ENCODE measurements at places on chromosomes 12 and 14. TPM values are rescaled to one million over a fixed set of nuclear protein-coding genes. Genes with fewer than 3 reads are reported as not detected.
A peak's percentile ranks its signal among the peaks of the same experiment; 100 is the strongest.

- DNase-seq, result peak; percentile 76
Measured at GRCh38 chr12:120939523-120939922, 35.4 kb upstream of the SPPL3 start.

GRCh38 chr14:102027951-102028350 is 58.9 kb downstream of the HSP90AA1 start:
- no peak for DNase-seq

DNA sequence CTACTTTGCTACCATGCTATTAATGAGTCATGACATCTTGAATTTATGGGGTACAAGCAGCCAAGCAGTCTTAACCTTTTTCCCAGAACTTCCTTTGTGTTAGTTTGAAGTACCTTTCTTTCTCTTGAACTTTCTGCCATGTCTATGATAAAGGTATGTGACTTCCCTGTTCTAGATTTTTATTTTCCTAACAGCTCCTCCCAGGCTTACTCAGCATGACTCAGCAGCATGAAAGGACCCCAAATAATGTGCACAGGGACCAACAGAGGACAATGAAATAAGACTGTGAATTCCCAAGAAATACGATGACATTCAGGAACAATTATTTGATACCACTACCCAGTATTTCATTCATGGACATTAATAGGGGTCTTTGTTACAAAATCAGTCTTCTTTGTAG is 60.0 kb downstream of the TTC6 start:
- no peak for DNase-seq

PMCH gene
- not detected for total RNA-seq

All from right cardiac atrium (tissue), 5 donors.